Renal cortical epithelial cell (primary cell): ENCODE measurements at places on chromosomes 16 and 17. TPM values are rescaled to one million over a fixed set of nuclear protein-coding genes. Genes with fewer than 3 reads are reported as not detected.

DNA sequence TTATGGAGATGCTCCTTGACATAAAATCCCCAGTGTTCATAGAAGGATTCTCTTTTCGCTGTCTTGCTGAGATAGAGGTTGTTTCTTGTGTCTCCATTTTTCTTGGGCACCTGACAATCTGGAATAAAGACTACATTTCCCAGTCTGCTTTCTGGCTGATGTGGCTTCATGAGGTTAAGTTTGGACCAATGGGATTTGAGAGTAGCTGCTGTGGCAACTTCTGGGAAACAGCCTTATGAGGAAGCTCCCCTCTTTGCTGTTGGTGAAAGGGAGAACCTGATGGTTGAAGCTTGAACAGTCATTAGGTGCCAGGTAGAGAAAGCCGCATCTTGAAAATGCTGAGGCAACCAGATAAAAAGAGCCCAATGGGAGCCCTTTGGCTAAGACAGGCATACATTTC is 24.4 kb downstream of the HS3ST4 start:
- DNase-seq: no peak

DNA sequence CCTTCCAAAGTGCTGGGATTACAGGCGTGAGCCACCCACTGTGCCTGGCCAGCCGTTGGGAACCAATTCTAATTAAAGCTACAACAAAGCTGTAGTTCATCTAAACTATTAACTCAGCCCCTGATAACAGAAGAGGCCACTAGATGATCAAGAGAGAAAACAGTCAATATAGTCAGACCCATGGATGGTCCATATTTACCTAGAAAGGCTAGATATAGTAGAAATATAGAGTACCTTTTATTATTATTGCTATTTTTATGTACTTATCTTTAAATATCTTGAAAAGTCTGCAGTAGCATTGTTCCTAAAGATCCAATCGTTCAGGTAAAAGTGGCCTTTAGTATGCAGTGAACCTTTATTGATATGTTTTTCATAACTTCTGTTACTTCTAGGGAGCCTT is 43.2 kb downstream of the RNF213 start:
- DNase-seq: no peak

DNA sequence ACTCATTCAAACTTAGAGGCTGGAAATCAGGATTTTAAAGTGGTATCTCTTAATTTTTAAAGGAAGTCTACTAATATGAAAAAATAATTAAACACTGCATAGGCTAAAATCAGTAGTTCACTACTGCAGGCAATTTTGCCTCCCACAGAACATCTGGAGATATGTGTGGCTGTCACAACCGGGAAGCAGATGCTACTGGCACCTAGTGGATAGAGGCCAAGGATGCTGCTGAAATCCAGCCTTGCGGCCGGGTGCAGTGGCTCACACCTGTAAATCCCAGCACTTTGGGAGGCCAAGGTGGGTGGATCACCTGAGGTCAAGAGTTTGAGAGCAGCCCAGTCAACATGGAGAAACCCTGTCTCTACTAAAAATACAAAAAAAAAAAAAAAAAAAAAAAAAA is 473.9 kb downstream of the XYLT1 start:
- no peak for DNase-seq

DNA sequence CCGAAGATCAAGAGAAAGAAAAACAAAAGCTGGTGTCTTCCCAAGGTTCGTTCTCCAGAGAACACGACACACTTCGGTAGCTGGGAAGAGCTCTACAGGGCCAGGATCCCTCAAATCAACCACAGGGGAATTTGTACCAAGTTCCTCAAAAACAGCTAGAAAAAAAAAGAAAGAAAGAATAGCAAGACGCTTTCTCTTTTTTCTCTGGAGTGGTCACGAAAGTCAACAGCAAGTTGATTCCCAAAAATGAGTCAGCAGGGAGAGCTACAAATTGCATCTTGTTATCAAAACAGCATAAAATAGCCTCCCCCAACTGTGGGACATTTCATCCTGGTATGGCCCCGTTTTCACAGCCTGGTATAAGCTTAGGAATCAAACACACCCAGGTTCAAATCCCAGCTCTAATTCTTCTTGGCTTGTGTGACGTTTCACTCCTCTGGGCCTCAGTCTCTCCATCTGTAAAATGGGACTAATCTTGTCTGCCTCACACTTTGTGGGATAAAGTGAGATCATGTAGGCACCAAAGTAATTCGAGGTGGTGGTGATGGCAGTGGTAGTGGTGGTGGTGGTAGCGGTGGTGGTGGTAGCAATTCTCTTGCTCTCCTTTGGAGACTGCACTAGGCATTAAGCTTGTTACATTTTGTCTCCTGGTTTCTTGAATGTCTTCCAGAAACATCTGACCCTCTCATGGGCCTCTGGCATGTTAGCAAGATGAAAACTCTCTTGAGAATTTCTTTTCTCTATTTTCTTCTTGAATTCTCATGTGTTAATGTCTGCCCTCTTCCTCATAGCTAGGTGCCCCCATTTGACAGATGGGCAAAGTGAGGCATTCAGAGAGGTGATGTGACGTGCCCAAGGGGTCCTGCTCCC is 988 bp upstream of the IL21R start:
- peak; percentile 68 for DNase-seq

DNA sequence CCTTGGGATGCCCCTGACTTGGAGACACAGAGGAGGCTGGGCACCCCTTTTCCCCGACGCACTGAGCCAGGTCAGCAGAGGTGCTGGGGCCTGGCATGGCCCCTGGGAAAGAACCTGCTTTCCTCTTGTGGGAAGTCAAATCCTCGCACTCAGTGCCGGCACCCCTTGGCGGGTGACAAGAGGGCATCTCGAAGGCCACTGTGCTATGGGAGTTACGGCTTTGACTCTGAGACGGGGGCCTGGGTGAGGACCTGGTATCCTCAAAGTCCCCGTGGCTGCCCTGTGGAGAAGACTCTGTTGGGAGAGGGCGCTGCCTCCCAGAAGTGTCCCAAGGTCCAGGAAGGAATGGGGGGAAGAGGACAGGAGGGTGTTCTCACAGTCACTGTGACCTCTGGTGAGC is 117.0 kb downstream of the METRNL start:
- no peak for DNase-seq

DNA sequence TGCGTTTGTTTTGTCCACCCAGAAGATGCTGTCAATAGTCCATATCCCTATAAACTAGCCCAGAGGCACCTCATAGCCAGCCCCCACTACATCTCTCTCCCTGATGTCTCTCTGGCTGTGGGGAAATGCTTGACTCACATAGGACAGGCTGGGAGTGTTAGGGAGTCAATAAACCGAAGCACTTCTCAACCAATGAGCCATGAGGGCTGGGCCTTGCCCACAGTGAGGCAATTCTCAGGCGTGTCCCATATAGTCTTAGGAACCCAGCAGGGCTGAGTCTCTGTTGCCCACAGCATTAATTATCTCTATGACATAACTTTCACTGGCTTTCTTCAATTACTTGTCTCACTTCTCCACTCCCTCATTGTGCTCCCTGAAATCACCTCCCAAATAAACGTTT is 387.3 kb upstream of the CDH11 start:
- DNase-seq: peak; percentile 1

DNA sequence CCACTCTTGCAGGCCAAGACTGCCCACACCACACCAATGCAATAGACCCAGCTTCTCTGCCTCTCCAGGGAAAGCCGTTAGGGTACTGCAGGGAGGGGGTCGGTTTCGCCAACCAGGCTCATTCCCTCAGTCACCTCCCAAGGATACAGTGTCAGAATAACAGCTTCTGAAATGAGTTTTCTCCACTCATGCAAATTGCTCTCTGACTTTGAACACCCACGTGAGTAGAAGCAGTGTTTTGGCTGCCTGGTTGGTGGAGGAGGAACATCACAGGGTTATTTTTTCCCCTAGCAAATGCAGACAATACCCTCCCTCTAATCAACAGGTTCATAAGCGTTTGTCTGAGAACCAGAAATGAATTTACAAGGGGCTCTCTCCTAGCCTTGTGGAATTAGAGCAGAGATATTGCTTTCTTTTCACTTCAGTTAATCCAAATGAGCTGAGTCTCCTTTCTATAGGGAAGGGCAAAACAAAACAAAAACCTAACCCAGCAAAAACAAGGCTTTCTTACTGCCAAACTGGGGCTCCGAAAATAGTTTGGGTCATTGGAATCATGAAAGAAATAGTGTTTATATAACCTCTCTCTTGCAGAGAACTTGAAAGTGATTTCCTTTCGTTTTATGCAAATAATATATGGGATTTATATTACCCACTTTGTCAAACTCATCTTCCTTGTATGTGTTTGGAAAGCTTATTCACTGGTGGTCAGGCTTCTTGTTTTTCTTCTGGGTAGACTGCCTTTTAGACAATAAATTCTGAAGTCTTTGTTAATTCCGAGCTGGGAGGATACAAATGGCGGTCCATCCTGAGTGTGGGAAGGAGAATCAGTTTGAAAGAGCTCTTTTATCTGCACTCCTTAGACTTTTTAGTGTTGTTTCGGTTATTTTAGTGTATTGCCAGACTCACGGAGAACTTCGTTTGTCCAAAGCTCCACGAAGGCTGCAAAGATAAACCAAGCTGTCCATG is 229.9 kb downstream of the MSI2 start:
- no peak for DNase-seq

DNA sequence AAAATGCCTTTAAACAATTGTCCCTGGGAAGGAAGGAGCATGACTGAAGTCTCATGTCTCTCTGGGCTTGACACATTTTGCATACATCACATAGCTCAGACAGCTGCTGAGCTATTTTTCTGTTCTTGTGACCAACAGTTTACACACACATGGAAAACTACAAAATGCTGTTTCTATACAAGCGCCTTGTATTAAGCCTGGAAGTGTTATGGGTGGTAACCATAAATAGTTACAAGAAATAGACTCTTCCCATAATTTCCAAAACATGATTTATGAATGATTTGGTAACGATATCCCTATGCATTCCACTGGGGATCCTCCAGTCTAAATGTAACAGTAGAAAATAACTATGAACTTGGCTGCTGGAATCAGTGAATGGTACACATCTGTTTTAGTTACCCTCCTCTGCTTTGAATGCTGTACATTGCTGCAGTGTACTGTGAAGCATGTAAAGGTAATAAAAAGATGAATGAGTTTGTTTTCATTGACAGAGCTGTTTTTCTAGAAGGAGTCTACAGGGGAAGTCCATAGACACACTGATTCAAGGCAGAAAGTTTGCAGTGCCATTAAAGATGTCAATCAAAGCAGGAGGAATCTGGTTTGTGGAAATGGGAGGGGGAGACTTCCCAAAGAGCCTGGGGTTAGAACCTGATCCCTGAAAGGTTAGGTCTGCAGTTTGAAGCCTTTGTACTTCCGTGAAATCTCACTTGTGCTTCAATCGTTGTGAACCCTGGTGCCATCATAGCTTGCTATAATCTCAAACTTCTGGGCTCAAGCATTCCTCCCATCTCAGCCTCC is 5.0 kb downstream of the ACSF2 start:
- DNase-seq: peak; percentile 33

DNA sequence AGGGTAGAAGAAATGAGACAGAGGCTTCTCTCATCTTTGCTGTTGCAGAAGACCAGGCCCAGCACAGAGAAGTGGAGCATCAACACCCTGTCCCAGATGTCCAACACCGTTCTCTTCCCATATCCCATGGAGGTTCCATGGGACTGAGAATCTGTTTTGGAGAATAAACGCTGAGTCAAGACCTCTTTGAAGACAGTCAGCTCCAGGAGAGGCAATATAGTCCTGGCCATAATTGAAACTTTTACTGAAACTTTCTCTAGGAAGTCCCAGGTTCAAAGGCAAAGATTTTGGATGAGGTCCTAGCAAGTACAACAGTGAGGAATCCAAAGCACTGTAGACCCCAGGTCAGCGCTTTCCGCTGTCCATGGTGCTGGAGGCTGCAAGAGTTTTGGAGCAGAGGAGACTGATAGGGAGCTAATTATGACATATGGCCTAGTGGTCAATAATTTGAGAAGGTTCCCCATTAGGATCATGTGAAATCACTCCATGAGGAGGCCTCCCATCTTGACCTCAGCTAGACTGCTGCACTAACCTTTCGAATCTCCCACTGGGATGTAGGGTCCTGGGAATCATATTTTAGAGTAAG is 36.0 kb downstream of the OSBPL7 start:
- DNase-seq: peak; percentile 10

The RBL2 gene
- 32.6 and 59.6 TPM in 2 replicates for total RNA-seq
